CD4-positive, alpha-beta T cell treated with Interleukin-12 subunit alpha and Interleukin-12 subunit beta, for 1 hour (primary cell): ENCODE measurements at places on chromosomes 3 and 15.

DNA sequence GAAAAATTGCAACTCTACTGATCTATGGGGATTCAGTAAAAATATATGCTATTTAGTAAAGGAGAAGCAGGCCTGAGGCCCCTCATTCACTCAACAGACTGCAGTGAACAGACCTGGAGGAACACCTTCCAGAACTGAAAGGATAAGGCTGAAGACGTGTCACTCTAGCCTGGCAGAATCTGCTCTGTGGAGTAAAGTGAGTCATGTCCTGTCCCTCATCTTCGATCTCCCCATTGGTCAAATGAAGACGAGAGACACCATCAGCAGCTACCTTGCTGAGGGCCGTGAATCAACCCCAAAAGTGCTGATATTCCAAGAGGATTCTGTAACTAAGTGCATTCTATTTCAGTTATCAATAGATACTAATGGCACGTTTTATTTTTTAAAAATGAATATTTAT is 359.7 kb downstream of the FGF12 start:
- DNase-seq, result no peak

GRCh38 chr3:167739190-167739810 is 3.8 kb downstream of the SERPINI1 start:
- DNase-seq, result no peak

GRCh38 chr3:147680837-147681483 is 271.8 kb downstream of the ZIC1 start:
- DNase-seq, result no peak

DNA sequence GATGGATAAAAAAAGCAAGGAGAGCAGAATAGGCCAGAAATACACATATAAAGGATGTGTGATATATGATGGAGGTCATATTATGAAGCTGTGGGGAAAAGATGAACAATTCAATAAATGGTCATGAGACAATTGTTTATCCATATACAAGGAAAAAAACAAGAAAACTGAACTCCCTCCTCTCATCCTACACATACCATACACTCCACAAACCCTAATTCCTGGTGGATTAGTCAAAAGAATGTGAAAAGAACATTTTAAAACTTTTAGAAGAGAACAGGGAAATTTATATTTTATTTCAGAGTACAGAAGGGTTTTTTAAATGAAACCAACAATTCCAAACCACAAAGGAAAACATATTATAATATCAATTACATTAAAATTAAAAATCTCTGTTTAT is 34.5 kb upstream of the NR2E3 start:
- DNase-seq, result no peak

GRCh38 chr3:47859956-47860605 is 57.1 kb downstream of the DHX30 start:
- no peak for DNase-seq

DNA sequence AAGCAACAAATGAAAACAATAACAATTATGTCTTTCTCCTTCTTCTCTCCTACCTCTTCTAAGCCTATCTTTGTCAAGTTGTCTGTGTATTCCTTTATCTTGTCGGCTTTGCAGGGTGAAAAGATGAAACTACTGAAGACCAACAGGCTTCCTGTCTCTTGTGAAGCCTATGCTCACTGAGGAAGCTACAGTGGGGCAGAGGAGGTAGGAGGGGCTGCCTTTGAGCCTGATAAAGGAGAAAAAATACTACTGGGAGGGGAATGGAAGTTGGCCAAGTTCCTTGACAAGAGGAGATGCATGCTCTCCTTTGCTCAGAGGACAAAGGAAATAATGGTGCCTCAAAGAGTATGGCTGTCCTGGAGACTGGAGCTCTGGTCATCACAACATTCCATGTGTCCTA is 92.0 kb downstream of the IGSF11 start:
- no peak for DNase-seq

GRCh38 chr15:31489801-31490646 is 163.4 kb downstream of the KLF13 start:
- peak; percentile 63 for DNase-seq

DNA sequence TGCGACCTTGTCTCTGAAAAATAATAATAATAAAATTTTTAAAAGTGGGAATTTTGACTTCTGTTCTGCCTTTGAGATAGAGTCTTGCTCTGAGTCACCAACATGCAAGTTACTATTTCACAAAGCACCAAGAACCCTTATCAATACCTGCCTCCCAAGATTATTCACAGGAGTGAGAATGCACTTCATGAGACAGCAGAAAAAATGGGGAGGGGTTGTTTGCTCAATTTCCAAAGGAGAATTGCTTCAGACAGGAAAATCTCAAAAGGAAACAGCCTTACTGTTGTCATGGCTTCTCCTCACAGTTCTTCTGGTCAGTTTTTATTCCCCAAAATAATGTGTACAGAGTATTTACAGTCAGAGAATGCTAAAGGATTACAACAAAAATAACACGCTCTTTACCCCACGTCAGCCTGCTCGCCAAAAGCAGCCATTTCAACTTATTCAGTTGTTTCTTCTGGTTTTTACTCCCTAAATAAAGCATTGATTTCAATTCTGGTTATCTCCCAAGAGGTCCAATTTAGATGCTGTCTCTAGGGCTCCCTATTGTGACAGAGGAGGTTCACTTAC is 89.0 kb downstream of the PPCDC start:
- DNase-seq, result no peak

DNA sequence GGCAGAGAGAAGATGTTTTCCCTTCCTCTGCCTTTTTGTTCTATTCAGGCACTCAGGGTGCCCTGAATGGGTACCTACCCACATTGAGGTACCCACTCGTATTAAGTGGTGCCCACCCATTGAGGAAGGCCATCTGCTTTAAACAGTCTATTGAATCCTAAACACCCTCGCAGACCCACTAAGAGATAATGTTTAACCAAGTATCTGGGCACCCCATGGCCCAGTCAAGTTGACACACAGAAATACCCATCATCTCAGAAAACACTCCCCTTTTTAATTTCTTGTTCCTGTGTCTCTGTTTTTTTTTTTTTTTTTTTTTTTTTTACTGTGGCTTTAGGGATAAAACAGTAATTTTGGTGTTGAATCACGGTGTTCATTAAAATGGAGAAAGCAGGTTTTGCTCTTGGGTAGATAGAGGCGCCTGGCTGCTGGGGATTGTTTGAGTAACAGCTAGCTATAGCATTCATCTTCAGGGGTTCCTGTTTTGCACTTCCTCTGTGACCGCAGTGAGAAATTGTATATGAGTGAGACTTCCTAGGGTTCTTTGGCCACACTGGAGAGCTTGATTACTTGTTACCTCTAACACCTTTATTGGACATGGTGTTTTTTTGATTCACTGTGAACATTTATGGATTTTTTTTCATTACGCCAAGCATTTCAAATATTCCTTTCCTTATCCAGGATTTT is 259.1 kb downstream of the PTPRG start:
- DNase-seq, result no peak

DNA sequence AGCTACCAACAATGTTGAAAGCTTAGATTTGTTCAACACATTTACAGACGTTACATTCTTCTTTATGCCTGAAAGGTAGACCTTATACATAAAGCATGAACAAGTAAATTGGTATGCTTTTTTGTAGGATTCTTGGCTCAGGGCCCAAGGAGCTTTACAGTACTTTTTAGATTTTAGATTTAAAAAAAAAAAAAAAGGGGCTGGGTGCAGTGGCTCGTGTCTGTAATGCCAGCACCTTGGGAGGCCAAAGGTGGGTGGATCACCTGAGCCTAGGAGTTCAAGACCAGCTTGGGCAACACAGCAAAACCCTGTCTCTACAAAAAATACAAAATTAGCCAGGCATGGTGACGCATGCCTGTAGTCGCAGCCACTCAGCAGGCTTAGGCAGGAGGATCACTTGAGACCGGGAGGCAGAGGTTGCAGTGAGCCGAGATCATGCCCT is 39.7 kb downstream of the MEF2A start:
- no peak for DNase-seq

- DNase-seq, result no peak
These were observed 69.9 kb downstream of the LDHAL6B start for GRCh38 chr15:59276225-59277178.

- no peak for DNase-seq
These were observed 61.2 kb upstream of the CTSH start for GRCh38 chr15:79006071-79006470.

DNA sequence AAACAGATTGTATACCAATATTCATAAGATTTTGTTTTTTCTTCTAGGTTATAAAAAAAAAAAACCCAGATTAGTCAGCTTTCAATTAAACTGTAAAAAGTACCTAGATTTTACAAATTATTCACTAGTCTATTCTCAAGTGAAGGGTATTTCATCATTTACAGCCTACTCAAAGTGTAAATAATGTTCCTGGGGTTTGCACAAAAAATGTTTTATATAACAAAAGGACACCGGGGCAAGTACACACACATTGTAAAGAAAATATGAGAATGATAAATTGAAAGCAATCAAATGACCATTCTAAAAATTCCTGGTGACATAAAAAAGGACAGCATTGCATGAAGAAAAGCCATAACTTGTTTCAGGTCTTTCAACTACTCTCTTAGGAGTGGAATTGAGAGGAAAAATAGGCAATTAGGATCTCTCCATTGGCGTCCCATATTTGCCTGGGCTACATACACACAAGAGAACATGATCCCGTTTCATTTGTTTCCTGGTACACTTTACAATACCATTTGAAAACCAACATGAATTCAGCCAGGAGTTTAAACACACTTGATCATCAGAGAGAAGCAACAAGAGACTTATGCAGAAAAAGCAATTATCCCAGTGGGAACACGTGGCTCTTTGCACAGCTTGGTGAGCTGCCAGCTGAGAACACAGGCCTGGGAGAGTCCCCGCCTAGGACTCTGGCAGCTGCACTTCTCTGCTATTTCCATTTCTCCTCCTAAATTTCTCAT is 1039.2 kb downstream of the ROBO1 start:
- no peak for DNase-seq

GRCh38 chr3:32947789-32948238 is 3.6 kb upstream of the CCR4 start:
- DNase-seq, result peak; percentile 89

GRCh38 chr15:40042791-40043320 is 3.9 kb upstream of the SRP14 start:
- DNase-seq, result no peak

DNA sequence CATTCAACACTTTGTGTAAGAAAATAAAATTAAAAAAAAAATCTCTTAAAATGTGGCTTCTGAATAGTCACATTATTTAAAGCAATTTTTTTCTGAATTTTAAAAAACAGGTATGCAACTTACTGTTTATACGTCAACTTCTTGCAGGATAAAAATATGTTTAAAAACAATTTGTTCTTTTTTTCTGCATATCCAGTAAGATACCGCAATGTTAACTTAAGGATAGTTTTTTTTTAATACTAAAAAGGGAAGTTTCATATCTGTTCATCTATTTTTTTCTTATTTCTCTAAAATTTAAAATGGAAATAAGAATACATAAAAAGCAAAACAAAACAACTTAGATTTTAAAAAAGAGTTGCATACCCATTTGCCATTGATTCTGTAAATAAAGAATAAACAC is 27.4 kb downstream of the GOLIM4 start:
- no peak for DNase-seq

DNA sequence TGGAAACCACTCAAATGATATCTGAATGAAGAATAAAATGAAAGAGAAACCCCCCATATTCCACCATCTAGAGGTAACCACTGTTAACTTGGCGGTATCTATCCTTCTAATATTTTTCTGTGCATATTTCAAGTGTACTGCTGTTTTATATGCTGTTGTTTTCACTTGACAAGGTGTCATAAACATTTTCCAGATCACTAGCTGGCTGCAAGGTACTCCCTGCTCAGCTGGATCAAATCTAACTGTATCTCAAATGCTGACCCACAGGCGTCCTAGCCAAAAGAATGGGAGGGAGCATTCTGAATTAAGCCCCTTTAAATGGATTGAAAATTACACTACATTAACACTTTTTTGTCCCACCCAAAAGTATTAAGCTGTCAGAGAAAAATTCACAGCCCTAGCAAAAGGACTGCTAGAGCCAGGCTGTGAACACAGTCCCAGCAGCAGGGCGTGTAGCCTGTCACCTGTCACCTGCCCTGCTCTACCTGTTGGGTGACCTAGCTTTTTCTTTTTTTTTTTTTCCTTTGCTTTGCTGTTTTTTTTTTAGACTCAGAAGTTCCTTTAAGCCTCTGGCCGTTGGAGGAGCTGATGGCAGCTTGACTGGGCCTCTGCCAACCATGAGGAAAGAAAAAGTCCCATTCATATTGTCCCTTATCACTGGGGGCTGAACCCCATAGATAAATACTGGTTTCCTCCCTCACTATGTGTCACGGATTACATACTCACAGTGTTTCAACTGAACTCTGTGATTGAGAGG is 93.7 kb upstream of the TSC22D2 start:
- no peak for DNase-seq

GRCh38 chr3:124149771-124150170 is 157.8 kb upstream of the ROPN1 start:
- no peak for DNase-seq

DNA sequence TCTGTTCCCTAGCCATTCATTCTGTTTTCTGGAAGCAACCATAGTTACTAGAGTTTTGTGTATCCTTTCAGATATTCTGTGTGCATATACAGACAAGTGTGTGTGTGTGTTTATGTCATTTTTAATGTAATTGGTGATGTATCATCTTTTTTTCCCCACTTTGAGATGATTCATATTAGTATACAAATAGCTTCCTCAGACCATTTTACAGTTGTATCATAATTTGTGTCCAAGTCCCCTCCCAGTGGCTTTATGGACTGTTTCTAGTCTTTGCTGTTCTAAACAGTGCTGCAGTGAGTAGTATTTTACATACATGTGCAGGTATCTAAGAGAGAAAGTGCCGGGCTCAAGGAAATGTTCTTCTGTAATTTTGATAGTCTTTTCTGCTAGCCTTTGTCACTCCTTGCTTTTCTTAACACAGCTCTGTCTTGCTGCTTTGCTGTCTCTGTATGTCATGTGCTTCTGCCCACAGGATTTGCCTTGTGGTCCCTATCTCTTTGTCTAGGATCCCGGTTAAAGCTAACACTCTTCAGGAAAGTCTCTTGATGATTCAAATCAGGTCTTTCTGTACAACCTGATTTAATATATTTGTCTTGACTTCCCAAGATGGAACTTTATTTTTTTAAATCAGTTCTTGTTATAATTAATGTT is 31.5 kb upstream of the FBXL22 start:
- no peak for DNase-seq

DNA sequence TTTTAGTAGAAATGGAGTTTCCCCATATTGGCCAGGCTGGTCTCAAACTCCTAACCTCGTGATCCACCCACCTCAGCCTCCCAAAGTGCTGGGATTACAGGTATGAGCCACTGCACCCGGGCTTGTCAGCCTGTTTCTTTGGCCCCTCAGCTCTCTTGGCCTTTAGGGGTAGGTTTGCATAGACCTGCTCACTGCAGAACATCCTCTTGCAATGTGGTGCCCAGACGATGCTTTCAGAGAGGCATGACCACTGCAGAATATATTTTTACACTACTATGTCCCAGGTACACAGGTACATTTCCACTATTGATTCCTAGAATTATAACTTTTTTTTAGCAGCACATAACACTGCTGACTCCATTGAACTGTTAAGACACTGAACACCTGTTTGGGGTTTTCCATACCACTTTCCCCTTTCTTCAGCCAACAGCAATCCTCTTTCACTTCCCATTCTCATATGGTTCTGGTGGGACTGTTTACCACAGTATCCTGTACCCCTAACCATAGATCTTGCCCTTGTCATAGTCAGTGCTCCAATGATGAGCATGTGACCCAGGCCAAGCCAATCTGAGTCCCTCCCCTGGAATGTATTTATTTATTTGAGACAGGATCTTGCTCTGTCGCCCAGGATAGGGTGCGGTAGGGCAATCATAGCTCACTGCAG is 21.1 kb downstream of the CCDC32 start:
- DNase-seq, result no peak
